Hypothalamus (tissue), 51 donors: ENCODE measurements at places on chromosomes 13 and 19.

GRCh38 chr13:25174304-25174703 is 2.2 kb upstream of the AMER2 start:
- DNase-seq, result no peak

DNA sequence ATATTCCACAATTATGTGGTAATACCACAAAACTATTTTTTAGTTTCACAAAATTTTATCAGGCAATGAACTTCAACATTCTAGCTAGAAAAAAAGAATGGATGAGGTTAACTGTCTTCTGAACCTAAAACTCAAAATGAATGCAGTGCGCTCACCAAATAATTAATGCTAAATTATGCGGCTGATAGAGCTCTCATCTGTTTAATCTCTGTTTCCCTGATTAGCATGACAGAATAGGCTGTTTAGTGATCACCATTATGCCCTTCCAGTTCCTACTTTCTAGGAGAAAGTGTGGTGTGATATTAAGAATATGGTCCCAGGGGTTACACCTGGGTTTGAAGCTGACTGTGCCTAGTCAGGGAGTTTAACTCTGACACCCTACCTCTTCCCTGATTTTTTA is 42.8 kb upstream of the POSTN start:
- DNase-seq, result no peak

DNA sequence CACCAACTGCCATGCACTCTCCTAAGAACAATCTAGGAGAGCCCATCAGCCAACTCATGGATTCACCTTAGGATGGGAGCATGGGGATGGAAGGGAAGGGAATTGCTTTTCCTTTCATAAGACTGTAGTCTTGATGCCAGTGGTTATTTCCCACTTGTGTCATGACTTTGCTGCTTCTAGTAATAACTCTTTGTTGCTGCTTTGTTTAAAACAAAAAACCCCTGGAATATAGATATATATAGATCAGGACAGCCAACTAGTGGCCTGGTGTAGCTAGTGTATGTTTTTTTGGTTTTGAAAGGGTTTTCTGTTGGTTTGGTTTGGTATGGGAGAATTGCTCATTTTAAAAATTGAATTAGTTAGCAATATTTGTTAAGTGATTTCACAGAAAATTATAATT is 39.3 kb upstream of the KCTD4 start:
- DNase-seq, result no peak

GRCh38 chr19:291561-292280 is 518 bp upstream of the PLPP2 start:
- no peak for DNase-seq

DNA sequence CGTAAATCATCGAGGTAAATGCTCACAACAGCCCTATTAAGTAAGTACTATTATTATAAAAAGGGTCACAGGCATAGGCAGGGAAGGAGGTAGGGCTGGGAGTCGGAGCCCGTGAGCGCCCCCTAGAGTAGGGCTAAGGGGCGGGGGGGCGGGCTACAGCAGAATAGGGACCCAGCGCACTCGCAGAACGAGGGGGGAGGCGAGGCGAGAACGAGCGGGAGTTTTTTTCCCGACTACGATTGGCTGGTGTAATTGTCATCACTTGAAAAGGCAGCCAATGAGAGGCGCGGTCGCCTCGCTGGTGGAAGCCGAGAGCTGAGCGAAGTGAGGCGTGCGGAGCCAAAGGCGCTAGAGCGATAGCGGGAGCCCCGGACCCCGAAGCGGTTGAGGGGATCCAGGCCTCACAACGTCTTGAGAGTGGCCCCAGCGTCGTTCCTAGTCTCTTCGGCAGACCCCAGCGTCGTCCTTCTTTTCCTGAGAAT is 24.2 kb downstream of the KEAP1 start:
- peak; percentile 95 for DNase-seq

- no peak for DNase-seq
These were observed 32.2 kb downstream of the SLC10A2 start for GRCh38 chr13:103033999-103034398.

DNA sequence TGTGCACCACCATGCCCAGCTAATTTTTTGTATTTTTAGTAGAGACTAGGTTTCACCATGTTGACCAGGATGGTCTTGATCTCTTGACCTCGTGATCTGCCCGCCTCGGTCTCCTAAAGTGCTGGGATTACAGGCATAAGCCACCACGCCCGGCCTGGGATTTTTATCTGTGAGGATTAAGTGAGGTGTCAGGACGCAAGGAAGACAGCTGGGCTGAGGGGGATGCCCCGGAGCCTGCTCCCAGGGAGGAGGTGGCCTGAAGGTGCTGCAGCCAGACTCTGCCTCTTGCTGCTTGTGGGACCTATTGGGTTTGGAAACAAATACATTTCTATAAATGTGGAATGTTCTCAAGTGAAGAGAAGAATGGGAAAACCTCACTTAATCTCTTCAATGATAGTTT is 131.6 kb downstream of the OLFM4 start:
- no peak for DNase-seq

DNA sequence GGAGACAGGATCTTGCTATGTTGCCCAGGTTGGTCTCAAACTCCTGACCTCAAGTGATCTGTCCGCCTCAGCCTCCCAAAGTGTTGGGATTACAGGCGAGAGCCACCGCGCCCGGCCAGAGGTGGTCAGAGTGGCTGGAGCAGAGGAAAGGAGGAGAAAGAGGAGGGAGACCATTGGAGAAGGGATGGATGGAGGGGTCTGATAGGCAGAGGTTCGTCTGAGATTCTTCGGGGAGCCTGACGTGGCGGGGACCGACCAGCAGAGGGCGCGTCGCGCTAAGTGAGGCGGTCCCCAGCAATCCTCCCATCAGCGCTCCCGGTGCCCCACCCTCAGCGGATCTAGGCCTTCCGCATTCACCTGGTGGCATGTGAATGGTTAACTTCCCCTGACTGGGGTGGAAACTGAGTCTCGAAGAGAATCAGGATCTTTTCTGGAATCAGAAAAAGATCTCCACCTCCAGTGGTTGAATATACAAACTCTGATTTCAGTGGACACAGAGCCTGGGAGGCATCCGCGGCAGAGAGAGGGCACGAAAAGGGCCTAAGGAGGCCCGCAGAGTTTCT is 8.8 kb downstream of the GTPBP3 start:
- peak; percentile 12 for DNase-seq

DNA sequence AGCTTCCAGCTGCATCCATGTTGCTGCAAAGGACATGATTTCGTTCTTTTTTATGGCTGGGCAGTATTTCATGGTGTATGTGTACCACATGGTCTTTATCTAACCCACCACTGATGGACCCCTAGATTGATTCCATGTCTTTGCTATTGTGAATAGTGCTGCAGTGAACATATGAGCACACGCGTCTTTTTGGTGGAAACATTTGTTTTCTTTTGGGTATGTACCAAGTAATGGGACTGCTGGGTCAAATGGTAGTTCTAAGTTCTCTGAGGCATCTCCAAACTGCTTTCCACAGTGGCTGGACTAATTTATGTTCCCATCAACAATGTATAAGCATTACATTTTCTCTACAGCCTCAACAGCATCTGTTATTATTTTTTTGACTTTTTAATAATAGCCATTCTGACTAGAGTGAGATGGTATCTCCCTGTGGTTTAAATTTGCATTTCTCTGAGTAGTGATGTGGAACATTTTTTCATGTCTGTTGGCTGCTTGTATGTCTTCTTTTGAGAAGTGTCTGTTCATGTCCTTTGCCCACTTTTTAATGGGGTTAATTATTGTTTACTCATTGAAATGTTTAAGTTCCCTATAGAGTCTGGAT is 6.8 kb upstream of the UBE2L5 start:
- no peak for DNase-seq

GRCh38 chr13:42760951-42761350 is 20.4 kb upstream of the FAM216B start:
- DNase-seq, result no peak

DNA sequence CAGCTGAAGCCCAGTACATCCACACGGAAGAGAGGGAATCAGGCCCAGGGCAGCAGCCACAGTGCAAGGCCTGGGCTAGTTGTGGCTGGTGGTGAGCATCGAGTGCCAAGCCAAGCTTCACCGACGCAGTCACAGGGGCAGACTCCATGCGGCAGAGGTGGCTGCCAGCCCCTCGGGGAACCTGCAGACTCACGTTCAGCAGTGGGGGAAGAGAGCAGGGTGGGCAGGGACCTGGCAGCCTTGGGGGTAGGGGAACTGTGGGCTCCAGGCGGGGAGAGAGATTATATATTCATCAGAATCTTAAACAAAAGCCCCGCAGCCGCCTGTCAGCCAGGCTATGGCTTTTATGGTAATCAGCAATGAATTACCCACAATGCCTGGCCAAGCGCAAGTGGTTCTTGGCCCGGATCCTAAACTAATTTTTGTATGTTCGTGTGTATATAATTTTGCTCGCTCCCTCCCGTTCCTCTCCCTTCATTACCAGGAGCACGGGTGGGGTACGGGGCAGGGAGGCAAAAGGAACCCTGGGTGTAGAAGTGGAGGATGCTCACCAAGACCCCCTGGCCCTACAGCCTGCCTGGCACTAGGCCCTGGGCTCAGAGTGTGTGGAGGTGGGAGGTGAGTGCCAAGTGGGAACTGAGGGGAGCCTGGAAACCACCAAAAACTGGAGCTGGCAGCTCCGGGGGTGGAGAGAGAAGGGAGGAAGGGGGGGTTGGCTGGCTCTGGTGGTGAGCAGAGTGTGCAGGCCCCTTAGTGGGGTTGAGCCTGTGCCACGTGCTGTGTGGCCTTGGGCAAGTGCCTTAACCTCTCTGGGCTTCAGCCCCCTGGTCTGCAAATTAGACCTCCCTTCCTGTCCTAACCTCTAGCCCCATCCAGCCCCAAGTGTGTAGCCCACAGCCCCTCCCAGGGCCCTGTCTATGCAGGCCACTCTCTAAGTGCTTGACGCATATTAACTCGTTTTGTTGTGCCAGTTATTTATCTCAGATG is 31.9 kb downstream of the PTPRS start:
- DNase-seq, result peak; percentile 72

DNA sequence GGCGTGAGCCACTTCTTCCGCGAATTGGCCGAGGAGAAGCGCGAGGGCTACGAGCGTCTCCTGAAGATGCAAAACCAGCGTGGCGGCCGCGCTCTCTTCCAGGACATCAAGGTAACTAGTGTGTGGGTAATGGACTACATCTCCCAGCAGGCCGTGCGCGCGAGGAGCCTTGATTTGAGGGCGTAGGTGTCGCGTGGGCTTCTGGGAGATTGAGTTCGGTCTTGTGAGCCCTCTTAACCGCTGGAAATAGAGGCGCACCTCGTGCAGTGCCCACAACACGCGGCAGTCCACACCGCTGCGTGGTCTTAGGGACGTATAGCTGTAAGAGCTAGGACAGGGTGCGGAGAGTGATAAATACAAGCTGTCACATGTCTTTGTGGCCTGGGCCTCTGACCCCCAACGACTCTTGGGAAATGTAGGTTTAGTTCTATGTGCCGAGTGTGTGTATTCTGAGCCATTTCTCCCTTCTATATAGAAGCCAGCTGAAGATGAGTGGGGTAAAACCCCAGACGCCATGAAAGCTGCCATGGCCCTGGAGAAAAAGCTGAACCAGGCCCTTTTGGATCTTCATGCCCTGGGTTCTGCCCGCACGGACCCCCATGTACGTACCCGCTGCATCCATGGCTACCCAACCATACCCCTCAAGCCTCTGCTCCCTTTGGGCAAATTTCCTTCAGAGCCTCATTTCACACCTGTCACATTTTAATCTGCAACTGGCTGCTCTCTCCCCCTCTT is 864 bp downstream of the FTL start:
- peak; percentile 84 for DNase-seq

- DNase-seq, result no peak
These were observed 3.8 kb upstream of the PRKD2 start for GRCh38 chr19:46720503-46721239.

- DNase-seq, result no peak
These were observed 38.6 kb upstream of the ZNF30 start for GRCh38 chr19:34888091-34888490.

DNA sequence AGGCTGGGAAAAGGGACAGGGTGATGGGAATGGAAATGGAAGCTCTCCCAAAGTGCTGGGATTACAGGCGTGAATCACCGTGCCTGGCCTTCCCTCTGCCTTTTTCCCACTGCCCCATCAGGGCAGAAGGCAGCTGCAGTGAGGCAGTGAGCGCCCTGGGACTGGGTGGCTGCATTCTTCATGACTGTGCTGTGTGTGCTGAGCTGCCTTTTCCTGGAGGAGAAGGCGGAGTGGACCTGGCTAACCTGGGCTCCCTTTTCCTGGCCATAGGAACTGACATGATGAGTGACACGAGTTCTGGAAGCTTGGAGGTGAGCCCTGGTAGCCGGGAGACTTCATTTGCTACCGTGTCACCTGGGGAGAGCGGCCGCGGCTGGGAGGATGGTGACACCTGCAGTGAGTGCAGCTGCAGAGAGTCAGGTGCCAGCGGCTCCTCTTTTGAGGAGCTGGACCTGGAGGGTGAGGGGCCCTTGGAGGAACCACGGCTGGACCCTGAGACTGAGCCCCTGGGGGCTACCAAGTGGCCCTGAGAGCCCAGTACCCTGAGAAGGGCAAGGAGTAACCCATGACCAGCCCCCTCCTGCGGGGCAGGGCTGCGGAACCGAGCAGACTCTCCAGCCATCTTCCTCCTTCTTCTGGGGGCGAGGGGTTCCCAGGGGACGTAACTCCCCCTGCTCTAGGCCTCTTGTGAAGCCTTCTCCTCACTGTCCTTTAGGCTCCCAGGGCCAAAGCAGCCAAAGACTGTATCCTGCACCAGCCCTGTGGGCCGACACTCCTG is 26.3 kb upstream of the ZNF492 start:
- no peak for DNase-seq

DNA sequence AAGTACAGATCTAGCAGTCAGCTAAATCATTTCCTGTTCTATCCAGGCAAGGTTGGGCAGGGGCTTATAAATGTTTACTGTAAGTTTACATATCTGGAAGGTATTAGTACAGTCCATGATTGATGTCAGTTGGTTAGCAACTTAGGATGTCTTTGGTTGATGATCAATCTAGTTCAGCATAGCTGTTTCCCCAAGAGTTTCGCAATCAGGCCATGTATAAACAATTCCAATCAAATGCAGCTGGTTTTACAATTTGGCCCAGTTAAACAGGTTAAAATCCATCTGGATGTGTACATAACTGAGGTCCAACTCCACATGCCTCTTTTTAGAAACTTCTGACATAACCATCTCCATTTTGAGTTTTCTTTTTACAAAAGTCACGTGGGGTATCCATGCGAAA is 6.9 kb downstream of the ZNF221 start:
- no peak for DNase-seq

- no peak for DNase-seq
These were observed 183.9 kb upstream of the SLC10A2 start for GRCh38 chr13:103250071-103250470.

DNA sequence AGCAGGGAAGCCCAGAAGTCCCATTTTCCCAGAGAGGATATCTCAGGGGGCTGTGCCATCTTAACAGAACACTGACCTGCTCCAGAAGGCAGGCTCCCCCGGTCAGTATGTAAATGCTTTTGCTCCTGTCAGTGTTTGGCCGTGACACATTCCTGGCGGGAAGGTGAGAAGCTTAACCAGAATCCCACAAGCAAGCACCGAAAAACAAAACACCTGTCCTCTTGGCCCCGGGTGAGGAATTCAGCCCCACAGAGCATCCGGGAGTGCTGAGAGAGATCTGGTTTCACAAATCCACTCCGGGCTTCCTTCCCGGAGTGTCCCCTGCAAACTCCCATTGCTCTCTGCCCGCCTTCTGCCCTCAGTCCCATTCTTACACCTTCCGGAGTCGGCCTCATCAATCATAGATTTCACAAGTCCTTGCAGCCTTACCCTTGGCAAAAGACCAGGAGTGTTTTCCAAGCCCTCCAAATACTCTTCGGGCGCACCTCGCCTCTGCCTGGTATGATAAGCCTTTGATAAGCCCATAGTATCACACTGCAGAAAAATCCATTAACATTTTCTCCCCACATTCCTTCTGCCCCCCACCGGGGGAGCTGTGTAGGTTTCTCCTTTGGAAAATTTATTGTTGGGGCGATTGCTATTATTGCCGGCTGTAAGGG is 12.2 kb downstream of the TPM4 start:
- DNase-seq, result no peak
